ENCODE measurements at places on chromosomes 12 and 14. TPM values are rescaled to one million over a fixed set of nuclear protein-coding genes. Genes with fewer than 3 reads are reported as not detected.

DNA sequence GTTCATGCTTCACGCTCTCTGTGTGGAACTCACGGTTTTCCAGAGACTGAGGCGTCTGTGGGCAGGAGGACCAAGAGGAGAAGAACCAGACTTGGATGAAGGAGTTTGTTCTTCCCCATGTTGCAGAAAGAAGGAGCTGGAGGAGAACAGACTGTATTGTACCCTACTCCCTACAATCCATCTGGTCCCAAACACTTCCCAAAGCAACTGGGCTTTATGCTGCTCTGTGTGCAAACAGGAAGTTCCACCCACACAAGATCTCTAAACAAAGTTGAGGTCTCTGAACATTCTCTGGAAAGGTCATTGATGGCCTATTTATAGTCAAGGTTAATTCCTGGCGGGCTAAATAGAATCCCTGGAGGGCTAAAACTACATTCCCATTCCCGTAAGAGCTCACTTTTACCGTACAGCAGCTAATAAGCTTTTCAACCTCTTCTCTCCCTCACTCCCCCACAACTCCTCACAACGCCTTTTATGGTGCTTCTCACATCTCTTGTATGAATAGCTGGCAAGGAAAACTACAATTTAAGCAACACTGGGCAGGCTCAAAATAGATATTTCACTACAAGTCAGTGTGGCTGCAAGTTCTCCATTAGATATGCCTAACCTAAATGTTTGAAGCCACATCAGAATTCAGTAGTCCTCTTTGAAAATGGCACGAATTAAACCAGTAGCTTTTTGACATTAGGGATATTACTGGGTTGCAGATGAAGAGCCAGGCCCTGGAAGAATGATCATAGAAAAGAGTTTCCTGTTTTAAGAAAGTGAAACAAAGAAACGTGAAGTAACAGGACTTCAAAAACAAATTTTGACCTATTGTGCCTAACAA is at the start of gene A2M:
TSS of gene A2M (minus strand) at position 189 of the 829 bp plus-strand sequence. CDS start at position 119, 70 bp downstream.
- DNase-seq: no peak

SYCP3 gene
- total RNA-seq: not detected

DNA sequence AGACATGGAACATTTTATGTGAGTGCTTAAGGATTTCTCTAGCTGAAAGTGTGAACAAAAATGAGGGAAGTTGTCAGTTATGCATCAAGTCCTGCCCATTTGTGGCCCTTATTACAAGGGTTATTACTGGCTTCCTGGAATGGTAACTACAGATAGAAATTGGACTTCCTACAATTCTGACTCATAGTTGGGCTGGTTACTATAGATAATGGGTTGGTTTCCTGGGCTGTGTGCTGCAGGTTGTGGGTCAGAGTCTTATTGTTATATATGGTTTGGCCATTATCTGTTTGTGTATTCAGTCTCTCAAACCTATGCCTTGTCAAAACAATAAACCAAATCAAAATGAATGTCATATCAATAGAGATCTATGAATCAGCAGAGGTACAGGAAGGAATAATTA is 313.7 kb downstream of the ADAMTS20 start:
- DNase-seq: no peak

WIF1 gene
- total RNA-seq: not detected

CCDC60 gene
- not detected for total RNA-seq

- no peak for DNase-seq
Observed at GRCh38 chr14:83255727-83256090, 1722.1 kb upstream of the SEL1L start.

GRCh38 chr14:73752297-73752992 is 38.3 kb upstream of the PNMA1 start:
- peak; percentile 45 for DNase-seq

SAMD4A gene
- total RNA-seq: 36.7 TPM

LALBA gene
- total RNA-seq: not detected

- DNase-seq: no peak
Observed at GRCh38 chr12:19474147-19474546, 34.9 kb downstream of the AEBP2 start.

DNA sequence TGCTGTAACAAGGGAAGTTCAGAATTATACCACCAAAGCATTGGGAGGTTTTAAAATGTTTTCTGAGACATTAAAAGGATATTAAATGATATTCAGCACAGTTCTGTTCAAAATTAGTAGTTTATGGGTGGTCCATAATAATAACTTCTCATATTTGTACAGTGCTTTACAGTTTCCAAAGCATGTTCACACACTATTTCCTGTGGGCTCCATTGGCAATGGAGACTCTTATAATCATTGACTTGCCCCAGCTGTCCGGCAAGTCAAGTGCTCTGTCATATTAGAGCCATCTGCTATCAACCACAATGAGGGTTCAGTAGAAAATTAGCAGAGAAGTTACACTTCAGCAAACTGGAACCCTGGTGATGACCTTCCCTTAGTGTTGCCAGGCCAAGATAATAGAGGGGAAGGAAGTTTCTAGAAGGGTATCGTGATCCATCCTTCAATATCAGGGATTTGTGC is 526.6 kb upstream of the CCDC196 start:
- DNase-seq: no peak

GRCh38 chr14:97578982-97579548 is 781.9 kb downstream of the VRK1 start:
- no peak for DNase-seq

DNA sequence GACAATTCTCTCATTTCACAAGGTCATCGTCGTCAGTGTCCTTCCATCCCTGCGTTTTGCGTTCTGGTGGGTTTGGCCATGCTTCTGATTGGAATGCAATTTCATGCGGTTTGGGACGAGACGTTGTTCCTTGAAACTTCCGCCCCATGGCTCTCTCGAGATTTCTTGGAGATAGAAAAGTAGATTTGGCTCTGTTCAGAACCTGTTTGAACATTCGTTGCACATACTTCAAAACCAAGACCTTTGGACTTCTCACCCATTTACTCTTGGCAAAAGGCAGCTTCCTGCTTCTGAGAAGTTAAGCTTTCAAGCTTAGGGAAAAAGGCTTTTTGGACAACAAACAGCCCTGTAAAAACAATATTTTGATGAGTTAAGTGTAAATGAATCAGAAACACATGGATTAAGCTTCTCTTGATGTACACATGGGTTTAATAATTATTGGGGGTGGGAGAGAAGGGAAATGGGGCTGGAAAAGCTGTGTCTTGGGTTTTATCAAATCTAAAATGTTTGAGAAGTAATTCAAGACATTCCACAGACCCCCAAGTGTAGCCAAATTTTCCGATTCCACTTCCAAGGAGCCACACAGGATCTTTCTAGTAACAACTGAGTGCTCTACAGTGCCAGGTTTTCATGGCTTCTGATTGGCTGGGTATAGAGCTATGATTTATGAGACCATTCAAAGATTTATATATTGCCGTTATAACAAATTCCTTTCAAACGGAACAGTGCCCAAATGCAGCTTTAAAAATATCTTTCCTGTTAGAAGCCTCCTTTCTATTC is 467.2 kb downstream of the MED13L start:
- DNase-seq: no peak

GRCh38 chr14:88037325-88037724 is 32.4 kb downstream of the GPR65 start:
- DNase-seq: no peak

SERPINA1 gene
- total RNA-seq: 0.56 TPM

CD163L1 gene
- 1.6 TPM for total RNA-seq

EXOC3L4 gene
- total RNA-seq: not detected

GRCh38 chr14:82398256-82398655 is 864.6 kb upstream of the SEL1L start:
- no peak for DNase-seq

KRT85 gene
- total RNA-seq: not detected

VDR gene
- total RNA-seq: 3.9 TPM

GRCh38 chr14:95993768-95994592 is 45.2 kb upstream of the C14orf132 start:
- DNase-seq: peak; percentile 53

KRT73 gene
- not detected for total RNA-seq

DNA sequence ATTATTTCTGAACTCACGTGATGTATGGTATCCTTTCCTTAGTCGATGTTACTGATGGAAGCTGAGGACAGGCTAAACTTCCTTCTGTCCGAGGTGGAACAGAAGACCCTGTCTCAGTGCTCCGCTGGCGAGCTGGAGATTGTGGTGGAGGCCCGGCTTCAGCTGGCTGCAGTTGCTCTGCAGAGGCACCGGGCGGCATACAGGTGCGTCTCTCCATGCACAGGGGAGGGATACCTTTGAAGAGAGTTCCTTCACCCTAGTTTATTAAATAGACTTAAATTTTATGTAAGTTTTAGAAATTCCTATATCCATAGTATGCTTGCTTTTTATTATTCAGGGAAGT is 186.7 kb upstream of the NEDD1 start:
- no peak for DNase-seq

GRCh38 chr12:57127101-57127725 is 1.1 kb upstream of the LRP1 start:
- no peak for DNase-seq

DNA sequence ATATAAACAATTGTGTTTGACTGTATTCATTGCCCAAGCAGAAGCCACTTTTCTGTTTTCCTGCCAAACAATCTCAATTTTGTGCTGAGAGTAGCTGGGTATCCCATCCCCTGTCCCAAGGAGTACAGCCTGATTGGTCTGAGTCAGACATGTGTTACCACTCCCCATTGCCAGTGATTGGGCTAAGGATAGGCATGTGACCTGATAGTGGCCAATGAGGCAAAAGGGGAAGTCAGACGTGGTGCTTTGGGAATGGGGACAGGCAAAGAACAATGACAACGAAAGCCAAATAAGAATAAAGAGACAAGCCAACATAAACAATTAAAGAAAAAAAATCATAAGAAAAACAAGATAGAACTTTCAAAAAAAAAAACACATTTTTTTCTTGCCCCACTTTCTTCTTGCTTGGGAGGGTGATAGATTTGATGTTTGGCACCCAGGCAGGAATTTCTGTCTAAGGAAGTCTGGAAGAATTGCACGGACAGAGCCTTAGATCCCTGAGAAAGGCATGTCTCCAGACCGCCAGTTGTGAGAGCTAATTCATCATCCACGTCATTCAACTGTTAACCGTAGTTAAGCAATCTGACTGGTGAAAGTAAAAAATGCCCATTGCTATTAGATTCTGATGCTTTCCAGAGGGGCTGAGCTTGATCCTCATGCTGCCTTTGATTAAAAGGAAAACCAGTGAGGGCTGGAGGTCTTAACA is 626.6 kb upstream of the TMEM132C start:
- DNase-seq: peak; percentile 57

GRCh38 chr12:92010368-92010767 is 135.3 kb downstream of the BTG1 start:
- no peak for DNase-seq

- no peak for DNase-seq
Observed at GRCh38 chr12:41636653-41637052, 448.5 kb downstream of the PDZRN4 start.

- peak; percentile 87 for DNase-seq
Observed at GRCh38 chr14:102187044-102187443, 47.3 kb downstream of the WDR20 start.

GRCh38 chr12:14892726-14893505 is 7.3 kb upstream of the MGP start:
- peak; percentile 2 for DNase-seq

DNA sequence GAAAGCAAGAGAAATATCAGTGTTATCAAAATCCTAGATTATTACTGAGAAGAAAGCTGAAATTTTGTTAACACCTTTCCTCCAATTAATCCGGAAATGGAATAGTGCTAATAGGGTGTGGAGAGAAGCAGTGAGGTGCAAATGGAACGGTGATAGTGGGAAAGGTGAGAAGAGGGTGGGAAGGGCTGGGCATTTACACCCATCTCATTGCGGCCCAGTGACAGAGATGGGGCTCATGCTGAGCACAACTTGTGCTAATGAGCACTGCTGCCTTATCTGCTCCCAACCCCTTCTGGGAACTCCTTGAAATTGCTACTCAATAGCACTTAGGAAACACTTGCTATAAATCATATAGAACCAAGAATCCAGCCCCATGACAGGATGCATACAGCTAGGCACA is 94.4 kb downstream of the PTPRR start:
- no peak for DNase-seq

- DNase-seq: no peak
Observed at GRCh38 chr12:47105914-47106674, 26.3 kb upstream of the AMIGO2 start.

SYT10 gene
- total RNA-seq: not detected

- DNase-seq: no peak
Observed at GRCh38 chr12:70487440-70487839, 121.3 kb downstream of the KCNMB4 start.

TAS2R8 gene
- not detected for total RNA-seq

DNA sequence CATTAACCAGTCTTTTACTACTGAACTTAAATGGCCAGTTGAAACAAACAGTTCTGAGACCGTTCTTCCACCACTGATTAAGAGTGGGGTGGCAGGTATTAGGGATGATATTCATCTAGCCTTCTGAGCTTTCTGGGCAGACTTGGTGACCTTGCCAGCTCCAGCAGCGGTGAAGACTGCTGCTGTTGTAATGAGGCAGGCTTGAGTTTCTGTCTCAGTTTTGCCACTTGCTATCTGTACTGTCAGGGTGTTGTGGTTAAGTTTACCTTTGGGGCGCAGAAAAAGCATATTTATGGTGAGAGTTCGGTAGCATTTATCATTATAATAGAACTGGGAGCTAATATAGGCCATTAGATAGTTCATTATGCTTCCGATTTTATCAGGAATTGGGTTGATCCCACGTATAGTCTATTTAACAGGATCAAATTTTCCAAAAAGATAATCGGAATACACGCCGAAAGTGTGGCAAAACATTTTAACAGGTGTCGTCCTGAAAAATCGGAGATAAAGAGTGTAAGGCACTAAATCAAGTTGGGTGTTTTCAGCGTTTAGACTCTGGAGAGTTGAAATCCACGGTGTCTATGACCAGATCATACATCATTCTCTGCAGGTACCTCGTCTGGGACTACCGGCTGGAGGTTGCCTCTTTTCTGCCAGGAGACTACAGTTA is 688 bp upstream of the NECAP1 start:
- DNase-seq: no peak

GRCh38 chr14:49497725-49498348 is 88.3 kb downstream of the RPS29 start:
- DNase-seq: peak; percentile 74

CGRRF1 gene
- 15.3 TPM for total RNA-seq

DNA sequence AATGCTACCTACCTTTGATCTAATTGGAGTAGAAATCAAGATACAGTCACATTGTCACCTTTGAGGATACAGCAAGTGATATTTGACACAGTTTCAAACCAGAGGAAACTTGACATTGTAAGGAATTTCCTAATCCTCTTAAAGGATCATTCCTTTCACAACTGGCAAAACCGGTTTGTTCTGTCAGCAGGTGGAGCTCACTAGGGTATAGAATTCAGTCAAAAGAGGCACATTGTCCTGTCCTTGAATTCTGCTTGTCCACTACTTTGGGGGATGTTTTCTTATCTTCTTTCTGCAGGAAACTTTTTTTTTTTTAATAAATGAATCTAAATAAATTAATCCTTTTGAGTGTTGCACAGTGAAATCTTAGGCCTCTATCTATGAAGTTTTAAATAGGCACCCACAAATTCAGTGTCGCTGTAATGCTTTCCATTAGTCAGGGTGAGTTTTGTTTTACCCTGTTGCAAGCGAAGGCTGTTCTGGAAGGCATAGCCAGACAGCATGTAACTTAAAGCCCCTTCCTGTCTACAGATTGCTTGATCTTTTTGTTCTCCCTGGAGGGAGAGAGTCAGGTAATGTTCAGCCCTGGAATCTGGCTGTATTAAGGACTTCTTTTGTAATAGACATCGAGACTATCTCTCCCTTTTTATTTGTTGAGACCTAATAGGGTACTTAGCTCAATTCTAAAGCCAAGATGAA is 285.0 kb upstream of the RGS6 start:
- no peak for DNase-seq

- no peak for DNase-seq
Observed at GRCh38 chr12:40597133-40597532, 95.1 kb upstream of the CNTN1 start.

ERGIC2 gene
- 107 TPM for total RNA-seq

Data from IMR-90 (cell line).